ENCODE measurements at places on chromosomes 4 and X.

DNA sequence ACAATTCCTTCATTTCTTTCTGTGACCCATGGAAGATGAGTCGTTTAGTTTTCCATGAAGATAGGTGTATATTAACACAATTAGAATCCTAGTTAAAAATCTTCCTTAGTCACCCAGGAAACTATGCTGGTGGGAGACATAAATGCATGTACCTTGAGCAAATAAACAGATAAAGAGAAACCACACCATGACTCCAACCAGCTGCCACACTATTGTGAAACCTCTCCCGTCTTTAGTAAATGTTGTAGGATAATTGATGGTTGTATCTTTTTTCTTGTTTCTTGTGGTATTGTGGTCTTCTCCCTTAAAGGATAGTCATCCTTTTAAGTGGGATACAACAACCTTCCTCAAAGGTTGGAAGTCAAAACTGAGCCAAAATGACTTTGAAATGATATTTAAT lies 103.8 kb upstream of the LEF1 start:
- no peak for DNase-seq

DNA sequence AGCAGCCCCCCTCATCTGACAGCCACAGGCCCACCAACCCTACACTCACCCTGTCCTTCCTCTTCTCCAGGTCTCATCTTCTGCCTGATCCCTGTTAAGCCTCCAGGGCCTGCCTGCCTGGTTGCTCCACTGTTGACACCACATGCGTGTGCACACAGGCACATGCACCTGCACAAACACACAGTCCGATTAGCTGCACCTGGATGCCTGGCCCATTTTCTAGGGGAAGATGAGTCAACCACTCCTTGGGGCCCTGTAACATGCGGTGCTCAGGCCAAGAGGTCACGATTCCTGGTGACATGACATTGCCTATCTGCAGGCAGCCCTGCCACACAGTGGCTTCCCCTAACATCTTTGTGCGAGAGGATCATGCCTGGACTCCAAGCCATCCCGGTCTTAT lies 498.4 kb downstream of the BCOR start:
- no peak for DNase-seq

- DNase-seq = no peak
Measured at GRCh38 chr4:163988865-163989264, 494.4 kb downstream of the TMA16 start.

DNA sequence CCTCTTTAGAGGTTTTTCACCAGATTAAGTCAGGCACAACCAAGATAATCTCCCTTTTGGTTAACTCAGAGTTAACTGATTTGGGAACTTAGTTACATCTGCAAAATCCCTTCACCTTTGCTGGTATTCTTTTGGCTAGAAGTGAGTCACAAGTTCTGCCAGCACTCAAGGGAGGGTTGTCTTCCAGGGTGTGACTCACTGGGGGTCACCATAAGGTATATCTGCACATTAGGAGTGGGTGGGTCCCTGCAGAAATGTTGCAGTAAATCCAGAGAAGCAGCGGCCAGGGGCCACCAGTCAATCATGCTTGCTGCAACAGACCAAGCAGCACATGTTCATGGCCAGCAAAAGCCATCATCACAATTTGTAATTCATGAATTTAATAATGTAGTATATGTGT lies 59.8 kb upstream of the MAML3 start:
- DNase-seq = no peak

GRCh38 chr4:107276052-107276451 lies 239.9 kb upstream of the DKK2 start:
- no peak for DNase-seq

GRCh38 chr4:13911256-13911655 lies 283.7 kb upstream of the BOD1L1 start:
- no peak for DNase-seq

DNA sequence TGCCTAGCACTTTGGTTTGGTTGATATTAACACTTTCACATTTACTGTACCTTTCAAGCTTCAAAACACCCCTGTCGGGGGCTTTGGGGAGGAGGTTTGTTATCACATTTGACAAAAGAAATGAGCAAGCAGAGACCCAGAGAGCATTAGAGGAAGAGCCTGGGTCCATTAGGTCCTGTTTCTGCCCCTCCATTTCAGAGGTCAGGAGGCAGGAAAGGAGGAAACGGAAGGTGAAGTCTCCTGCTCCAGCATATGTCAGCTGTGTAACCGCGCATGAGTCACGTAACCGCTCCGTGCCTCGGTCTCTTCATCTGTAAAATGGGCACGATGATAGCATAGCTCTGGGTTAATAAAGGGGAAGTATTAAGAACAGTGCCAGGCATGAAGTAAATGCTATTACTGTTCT lies 201.9 kb upstream of the BCOR start:
- no peak for DNase-seq

DNA sequence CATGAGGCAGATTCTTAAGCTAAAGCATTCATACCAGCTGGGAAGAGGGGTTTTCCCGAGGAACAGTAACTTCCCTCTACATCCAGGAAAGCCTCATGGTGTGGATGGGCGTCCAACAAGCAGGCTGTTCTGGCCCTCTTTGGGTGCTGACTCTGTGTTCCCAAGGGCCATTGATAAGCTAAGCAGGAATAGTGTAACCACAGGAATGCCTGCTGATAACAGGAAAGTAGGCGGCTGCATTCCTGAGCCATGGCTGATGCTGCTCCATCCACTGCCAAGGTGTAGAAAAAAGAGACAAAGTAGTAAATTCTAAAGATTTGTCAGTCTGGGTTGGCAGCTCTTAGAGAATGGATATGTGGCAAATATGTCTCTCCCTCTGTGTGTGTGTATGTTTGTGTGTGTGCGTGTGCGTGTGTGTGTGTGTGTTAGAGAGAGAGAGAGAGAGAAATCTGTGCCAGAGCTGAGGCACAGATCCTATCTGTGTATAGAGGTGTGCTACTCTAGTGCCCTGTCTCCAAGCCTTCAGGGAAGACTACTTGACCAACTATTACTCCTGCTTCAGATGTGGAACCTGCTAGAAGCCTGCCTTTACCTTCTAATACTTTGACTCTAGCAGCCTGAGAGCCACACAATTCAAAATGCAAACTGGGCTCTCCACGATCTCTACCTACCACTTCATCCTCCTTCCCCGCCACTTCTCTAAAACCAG lies 353.1 kb upstream of the NR3C2 start:
- no peak for DNase-seq

DNA sequence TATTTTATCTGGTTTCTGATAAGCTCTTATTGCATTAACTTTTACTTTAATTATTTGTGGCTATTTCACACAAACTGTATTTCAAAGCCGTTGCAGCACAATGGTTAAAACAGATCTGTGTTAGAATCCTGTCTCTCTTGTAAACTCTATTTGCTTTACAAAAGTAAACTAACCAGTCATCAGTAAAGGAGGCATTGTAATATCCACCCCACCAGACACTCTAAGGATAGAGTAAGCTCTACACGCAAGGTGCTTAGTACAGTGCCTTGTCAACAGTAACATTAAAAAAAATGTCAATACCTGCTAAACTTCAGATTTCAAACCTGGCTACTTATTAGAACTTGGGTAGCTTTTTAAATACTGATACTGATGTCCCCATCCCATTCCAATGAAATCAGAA lies 228.4 kb downstream of the RCHY1 start:
- no peak for DNase-seq

GRCh38 chr4:153036931-153037482 lies 100.9 kb downstream of the FHDC1 start:
- no peak for DNase-seq

DNA sequence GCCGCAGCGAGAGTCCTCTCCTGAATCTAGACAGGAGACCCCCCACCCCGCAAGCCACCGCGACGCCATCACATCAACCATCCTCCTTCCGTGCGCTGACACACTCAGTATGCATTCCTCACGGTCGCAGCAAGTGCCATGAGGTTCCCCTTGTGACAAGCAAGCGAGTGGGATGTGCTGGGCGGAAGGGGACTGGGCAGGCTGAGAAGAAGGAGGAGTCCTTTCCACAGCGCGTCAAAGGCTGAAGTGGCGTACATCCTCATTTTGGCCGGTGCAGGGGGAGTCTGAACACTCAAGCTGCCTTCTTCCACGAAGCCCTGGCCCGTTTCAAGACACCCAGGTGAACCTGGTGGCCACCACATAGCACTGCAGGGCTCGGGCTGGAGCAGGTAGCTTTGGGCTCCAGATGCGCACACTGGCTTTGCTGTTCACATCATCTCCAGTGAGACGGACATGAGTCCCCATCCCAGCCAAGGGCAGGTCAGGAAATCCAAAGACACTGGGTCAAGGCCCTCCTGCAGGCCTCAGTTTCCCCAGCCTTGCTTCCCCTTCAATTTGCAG lies 30.4 kb downstream of the CCNQ start:
- DNase-seq = no peak

DNA sequence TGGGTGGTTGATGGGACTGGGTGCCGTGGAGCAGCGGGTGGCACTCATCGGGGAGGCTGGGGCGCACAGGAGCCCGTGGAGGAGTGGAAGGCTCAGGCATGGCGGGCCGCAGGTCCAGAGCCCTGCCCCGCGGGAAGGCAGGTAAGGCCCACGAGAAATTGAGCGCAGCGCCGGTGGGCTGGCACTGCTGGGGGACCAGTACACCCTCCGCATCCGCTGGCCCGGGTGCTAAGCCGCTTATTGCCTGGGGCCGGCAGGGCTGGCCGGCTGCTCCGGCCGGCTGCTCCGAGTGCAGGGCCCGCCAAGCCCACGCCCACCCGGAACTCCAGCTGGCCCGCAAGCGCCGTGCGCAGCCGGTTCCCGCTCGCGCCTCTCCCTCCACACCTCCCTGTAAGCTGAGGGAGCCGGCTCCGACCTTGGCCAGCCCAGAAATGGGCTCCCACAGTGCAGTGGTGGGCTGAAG lies 85.1 kb upstream of the FAT4 start:
- DNase-seq = no peak

DNA sequence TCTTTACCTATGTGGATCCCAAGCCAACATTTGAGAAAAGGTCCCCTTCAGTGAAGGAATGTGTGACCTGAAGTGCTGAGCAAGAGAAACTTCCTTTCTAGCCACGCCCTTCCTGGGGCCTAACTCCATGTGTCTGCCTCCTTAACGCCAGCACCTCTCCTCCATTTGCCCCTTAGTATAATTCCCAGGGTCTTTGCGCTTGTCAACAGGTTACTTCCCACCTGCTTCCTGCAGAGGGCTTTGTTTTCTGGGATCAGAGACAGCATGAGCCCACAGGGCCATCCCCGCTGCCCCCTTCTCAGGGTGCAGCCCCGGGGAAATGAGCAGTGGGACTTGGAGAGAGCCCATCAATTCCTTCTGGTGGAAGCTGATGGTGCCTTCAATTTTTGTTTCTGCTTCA lies 45.9 kb upstream of the DRD5 start:
- DNase-seq = no peak

- DNase-seq = no peak
Measured at GRCh38 chr4:184814686-184815045, 11.1 kb downstream of the ACSL1 start.

- no peak for DNase-seq
Measured at GRCh38 chr4:170687751-170688150, 598.0 kb upstream of the AADAT start.

GRCh38 chr4:138056541-138056940 lies 185.6 kb downstream of the SLC7A11 start:
- DNase-seq = no peak

DNA sequence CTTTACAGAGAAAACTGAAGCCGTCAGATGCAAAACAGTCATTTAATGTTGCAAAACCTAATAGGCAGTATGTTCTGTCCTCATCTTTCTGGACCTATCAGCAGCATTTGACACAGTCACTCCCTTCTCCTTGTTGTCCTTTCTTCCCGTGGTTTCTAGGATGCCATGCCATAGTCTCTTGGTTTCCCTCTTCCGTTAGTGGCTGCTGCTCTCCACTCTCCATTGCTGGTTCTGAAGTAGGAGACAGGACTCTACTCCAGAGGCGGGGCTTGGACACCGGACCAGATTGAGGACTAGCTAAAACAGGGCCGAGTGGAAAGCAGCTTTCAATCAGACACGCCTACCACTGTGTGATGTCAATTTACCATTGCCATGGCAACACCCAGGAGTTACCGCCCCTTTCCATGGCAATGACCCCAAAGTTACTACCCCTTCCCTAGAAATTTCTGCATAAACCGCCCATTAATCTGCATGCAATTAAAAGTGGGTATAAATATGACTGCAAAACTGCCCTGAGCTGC lies 88.8 kb upstream of the CCDC160 start:
- DNase-seq = no peak

GRCh38 chr4:156635051-156635450 lies 336.5 kb downstream of the PDGFC start:
- DNase-seq = no peak

DNA sequence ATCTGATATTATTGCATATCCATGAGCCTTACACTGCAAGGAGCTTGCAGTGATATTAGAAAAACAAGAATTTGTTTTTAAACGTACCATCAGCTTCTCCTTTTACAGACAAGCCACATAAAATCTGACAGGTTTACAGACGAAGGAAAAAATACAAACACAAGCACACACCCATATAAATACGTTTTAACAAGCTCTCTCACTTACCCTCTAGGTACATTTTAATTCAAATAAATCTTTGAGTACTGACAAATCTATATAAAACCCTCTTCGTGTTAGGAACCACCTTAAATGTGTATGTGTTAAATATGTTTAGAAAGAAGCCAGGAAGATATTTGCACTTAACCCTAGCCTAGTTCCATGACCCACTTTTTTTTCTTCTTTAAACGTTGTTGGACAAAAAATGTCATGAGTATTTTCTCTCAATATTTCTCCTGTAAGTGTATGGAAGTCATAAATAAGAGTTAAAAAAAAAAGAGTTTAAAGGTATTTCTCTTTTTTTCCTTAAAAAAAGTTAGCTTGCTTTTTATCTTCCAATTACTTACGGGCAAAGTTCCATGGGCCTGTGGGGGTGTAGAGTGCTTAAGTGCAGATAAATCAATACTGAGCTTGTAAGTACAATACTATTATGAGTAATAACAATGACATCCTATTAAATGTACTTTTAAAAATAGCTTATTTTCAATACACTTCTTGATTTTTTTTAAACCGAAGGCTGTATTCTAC lies 1.5 kb downstream of the ARAP2 start:
- no peak for DNase-seq

DNA sequence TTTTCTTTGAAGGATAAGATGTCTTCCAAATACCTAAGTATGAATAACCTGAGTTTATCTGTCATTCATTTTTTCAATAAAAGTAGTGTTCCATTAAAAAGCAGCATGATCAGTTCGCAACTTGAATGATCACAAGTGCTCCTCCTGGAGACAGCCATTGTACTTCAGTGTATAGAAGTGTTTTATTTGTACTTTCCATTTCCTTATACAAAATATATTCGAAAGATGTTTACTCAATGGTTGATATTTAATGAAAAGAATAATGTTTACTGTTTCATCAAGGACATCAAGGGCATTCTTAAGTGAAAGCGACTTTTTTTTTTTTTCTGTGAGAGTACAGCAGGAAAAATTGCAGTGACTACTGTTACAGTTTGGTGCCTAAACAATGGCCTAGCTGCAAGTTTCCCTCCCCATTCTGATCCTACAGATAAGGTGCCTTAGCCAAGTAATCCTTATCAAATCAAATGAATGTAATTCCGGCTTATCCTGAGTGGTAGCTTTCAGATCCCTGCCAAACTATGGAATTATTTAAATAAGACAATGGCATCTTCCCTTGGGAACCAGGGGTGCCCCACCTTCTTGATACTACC lies 69.0 kb upstream of the IL15 start:
- DNase-seq = no peak
